NCI-H1436 (cell line): ENCODE measurements at places on chromosomes 13 and 19.
A peak's percentile ranks its signal among the peaks of the same experiment; 100 is the strongest.

DNA sequence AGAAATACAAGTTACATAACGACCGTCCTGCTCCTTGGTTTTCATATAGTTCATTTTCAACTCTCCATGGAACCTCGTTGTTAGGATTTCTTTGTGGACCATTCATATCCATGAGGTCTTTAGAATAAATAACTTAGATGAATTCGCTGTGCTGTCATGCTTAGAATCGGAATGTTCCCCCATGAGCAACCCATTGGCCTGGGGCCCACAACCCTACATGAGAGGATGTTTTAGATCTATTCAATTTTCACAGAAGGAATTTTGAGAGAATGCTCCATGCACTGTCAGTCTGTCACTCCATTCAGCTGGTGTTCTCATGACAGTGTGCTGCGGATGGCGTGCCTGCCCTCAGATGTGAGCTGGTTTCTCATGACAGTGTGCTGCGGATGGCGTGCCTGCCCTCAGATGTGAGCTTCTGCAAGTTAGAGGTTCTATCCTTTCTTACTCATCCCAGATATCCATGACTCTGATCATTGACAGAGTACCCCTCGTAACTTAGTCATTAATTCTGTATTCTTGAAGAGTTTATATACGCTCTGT lies 1193.1 kb downstream of the EFNB2 start:
- DNase-seq = no peak

DNA sequence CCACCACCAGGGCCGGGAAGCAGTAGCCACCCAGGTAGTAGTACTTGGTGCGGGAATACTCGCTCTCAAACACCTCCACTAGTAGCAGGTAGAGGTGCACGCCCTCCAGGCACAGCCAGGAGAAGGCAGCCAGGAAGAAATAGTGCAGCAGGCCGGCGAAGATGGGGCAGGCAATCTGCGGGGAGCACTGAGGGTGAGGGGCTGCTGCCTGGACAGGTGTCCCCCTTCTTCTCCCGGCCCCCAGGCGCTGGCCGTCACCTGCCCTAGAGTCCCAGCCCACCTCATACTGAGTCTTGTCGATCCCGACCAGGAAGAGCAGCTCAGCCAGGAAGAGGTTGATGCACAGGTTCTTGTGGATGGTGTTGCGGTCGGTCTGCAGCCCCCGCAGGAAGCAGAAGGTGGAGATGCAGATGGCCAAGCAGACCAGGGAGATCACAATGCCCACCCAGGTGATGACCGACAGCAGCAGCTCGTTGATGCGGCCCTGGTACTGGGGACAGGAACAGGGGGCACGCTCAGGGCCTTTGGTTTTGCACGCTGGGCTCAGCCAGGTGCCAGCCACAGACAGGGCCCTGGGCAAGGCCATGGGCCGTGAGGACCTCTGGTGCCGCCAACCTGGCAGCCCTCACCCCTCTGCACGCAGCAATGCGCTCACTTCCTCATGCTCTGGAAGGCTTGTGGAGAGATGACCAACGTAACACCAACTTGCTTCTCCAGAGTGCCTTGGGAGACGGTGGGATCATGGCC lies 20.8 kb upstream of the ASF1B start:
- no peak for DNase-seq

GRCh38 chr13:96816874-96817273 lies 177.4 kb downstream of the OXGR1 start:
- no peak for DNase-seq

DNA sequence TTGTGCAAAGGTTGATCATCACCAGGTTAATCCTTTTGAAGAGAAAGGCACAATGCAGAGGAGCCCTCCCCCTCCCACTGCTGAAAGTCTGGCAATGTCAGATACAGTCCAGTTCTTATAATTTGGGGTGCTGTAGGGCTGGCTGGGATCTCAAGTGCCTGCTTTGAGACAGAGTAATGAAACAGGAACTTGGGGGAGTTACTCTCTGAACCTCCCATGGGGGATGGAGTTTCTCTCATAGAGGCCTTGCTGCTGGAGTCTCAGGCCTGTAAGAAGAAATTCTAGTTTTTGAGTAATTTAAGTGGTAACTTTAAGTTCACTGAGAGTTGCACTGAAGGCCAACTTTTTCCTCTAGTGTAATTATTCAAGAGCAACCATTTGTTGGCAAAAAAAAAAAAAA lies 410.5 kb downstream of the KCNRG start:
- no peak for DNase-seq

GRCh38 chr13:57583529-57583928 lies 48.0 kb upstream of the PCDH17 start:
- DNase-seq = no peak

DNA sequence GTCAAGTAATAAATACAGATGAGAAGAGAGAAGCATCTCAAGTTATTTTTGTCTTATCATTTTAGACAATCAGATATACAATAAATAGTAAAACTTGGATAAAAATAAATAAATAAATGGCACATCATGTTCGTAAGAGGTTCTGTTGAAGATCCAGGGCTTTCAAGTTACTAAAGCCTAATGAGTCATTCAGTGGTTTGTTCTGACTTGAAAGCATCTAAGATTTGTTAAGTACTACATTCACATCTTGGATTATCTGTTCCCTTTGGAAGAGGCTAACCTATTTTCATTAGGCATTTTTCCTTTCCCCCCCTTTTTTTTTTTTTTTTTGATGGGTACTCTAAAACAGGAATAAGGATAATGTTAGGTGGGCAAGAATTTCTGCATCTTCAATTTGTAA lies 429.3 kb downstream of the PCDH20 start:
- DNase-seq = no peak

- no peak for DNase-seq
Observed at GRCh38 chr13:29993196-29993595, 142.8 kb upstream of the UBL3 start.

DNA sequence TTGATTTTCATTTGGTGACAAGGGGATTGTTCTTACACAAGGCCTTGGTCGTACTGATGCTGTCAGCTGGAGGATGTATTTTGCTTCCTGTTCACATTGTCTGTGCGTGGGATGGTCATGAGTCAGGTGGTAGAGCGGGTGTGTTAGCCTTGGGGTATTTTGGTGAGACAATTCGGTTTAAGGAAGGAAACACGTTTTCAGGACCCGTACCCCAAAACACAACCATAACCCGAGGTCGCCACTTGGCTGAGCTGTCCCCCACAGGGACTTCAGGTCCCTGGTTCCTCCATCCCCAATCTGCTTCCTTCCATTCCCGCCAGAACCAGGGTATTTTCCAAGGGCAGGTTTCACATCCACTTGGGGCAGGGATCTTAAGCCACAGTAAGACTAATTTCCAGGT lies 15.0 kb downstream of the MYO9B start:
- no peak for DNase-seq

DNA sequence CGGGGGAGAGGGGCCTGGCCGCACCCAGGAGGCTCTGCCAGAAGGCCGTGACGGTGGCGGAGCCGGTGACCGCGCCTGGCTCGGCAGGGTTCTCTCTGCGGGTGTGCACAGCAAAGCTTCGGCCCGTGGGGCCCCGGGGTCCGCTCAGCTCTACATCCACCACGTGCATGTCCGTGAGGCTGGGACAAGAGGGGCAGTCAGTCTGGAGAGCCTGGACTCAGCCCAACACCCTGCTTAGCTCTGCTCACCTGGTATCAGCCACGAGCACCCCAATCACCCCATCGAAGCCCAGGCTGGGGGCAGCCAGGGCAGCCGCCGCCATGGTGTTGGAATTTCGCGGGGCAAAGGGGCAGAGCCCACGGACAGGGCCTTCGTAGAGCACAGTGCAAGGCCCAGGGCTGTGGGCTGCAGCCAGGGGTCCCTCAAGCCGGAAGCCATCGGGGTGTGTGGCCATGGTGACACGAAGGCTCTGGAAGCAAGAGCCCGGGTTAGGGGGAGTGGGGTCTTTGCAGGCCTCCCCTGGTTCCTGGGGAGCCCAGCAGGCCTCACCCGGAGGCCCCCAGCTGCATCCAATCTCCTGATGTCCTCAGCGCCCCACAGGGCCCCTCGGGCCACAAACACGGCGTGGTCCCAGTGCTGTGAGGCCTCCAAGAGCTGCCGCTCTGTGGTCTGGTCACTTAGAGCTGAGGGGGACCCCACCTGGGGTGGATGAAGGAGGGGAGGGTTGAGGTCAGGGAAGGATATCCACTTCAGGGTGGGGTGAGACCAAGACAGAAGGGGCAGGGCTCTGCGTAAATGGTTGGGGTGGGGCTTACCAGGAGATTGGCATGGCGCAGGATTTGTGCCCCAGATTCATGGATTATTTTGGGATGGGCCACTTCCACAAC lies 1.4 kb downstream of the ASPDH start:
- DNase-seq = no peak

GRCh38 chr19:46753420-46754155 lies 7.3 kb upstream of the STRN4 start:
- peak; percentile 55 for DNase-seq

- DNase-seq = no peak
Observed at GRCh38 chr19:8332976-8333766, 9.9 kb downstream of the KANK3 start.

- DNase-seq = no peak
Observed at GRCh38 chr19:33252418-33252962, 26.8 kb upstream of the SLC7A10 start.

- no peak for DNase-seq
Observed at GRCh38 chr19:31118287-31118955, 230.8 kb downstream of the TSHZ3 start.

GRCh38 chr19:28508666-28509065 lies 704.3 kb downstream of the UQCRFS1 start:
- DNase-seq = no peak

- DNase-seq = no peak
Observed at GRCh38 chr19:31307071-31307669, 42.1 kb downstream of the TSHZ3 start.

DNA sequence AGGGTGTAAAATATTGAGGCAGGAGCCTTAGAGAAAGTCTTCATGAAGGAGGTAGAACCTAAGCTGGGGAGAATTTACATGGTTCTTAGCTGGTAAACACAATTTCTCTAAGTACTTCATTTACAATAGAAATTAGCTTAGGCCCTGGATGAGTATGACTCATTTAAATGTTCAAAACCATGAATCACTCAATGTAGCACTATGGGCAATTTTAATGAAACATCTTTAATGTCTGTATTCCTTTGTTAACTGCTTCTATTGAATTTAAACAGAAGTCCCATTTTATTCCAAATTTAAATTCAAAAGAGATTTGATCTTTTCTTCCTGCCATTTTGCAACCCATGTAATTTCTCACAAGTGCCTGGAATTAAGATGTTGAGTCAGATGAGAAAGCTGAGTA lies 252.1 kb downstream of the RFC3 start:
- DNase-seq = no peak

- no peak for DNase-seq
Observed at GRCh38 chr13:83220241-83220640, 662.0 kb downstream of the SLITRK1 start.

- DNase-seq = no peak
Observed at GRCh38 chr13:67134417-67135129, 95.6 kb downstream of the PCDH9 start.

- DNase-seq = no peak
Observed at GRCh38 chr13:110820322-110820721, 94.5 kb downstream of the ANKRD10 start.

DNA sequence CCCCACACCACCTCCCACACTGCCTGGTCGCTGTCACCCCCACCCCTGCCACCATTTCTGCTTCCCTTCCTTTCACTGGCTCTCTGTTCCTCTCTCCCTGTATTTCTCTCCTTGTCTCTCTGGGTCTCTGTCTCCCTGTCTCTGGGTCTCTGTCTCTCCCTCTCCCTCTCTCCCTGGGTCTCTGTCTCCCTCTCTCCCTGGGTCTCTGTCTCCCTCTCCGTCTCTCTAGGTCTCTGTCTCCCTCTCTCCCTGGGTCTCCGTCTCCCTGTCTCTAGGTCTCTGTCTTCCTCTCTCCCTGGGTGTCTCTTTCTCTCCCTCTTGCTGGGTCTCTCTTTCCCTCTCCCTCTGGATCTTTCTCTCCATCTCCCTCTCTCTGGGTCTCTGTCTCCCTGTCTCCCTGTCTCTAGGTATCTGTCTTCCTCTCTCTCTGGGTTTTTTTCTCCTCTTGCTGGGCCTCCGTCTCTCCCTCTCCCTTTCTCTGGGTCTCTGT lies 21.6 kb downstream of the KLHL26 start:
- DNase-seq = no peak

GRCh38 chr13:113171250-113172125 lies 13.0 kb downstream of the PROZ start:
- no peak for DNase-seq

DNA sequence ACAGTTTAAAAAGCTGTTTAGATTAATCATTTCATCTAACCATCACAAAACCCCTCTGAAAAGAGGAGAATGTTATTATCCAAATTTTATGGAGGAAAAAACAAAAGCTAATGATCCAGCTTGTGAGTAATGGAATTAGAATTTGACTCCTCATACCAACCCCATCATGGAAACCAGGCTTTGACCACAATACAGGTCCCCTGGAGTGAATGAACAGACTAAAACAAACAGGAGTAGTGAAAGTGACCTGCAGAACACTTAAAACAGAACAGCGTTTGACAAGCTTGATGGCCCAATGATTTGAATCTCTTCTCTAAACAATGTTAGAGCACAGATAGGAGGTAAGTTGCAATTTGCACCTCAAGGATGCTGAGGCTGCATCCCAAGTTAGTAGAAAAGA lies 230.0 kb downstream of the DCT start:
- DNase-seq = no peak

- DNase-seq = no peak
Observed at GRCh38 chr13:110376120-110376519, 69.0 kb downstream of the COL4A2 start.

DNA sequence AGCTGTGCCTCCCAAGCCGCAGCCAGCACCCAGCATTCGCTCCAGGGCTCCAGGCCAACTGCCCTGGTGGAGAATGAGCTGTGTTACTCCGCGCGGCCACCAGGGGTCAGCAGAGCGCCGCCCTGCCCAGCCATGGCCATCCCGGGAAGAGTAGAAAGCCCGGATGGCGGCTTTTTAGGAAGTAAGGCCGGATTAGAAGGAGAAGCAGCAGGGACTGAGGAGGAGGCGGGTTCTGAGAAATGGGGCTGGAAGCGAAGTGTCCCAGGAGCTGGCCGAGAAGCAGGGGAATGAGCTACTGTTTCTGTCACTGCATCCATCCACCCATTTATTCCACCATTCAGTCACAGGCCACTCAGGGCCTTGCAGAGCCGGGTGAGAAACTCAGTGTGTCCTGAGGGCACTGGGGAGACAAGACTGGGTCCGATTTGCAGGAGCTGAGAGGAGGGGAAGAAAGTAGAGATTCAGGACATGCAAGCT lies 6.6 kb upstream of the NPAS1 start:
- peak; percentile 37 for DNase-seq

GRCh38 chr19:53849237-53849676 lies 18.4 kb upstream of the MYADM start:
- DNase-seq = no peak

DNA sequence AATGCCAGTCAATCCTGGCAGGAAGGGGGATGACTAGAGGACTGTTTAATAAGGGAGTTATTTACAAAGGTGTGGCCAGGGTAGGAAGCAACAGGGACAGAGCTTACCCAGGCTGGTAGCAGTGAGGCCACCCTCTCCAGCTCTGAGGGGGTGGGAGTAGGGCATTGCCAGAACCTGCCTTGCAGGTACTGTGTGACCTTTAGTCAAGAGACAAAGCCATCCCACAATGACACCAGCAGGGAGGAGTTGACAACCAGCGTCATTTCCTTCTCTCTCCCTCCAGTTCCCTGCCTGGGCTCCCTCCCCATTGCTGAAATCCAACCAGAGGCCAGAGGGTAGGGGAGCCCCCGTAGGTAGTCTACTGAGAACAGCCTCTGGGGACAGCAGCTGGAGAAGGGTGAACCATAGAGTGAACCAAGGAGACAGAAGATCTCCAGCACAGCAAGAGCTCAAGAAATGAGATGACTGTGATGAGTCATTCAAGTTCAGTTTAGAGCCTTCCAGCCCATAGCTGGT lies 33.3 kb upstream of the SPATA13 start:
- no peak for DNase-seq

- DNase-seq = no peak
Observed at GRCh38 chr13:77514336-77514726, 21.2 kb upstream of the SCEL start.
